ENCODE measurements at places on chromosomes 3 and 15.

GRCh38 chr15:37744521-37744920 lies 189.9 kb upstream of the TMCO5A start:
- no peak for DNase-seq

DNA sequence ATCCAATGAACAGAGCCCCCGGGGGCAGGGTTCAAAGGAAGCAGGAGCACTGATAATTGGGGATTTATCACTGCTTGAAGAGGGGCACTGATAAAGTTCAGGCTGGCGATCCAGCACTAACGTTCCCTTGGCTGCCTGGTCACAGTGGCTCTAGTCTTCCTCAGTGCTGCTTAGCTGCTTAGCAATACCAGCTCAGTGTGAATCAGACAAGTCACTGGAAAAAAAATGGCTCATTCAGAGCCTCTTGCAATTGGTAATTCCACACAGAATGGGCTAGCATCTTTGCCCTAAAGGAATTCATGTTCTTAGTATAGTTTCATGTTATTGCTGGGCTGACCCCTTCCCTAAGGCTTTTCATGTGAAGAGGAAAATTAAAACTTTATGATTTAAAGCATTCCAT lies 95.7 kb upstream of the SLC2A2 start:
- no peak for DNase-seq

DNA sequence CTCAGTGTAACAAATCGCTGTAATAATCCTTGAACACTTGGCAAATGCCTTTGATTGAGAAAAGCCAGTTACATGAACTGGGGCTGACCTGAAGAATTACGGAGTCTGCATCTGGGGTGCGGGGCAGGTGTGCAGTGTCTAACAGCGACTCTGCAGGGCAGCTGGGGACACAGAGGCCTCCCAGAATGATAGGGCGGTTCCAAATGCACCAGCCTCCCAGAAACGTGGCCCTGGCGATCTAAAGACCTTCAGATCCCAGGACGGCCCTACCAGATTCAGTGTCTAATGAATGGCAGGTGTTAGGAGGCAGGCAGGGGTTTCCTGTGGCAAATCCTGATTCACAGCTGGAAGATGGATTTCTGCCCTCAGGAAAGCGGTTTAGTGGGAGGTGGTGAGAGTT lies 100.5 kb upstream of the RGMA start:
- no peak for DNase-seq

- DNase-seq: no peak
These were observed 8.3 kb downstream of the POLG start for GRCh38 chr15:89326316-89326715.

- no peak for DNase-seq
These were observed 330.8 kb upstream of the AGTR1 start for GRCh38 chr3:148366743-148367410.

DNA sequence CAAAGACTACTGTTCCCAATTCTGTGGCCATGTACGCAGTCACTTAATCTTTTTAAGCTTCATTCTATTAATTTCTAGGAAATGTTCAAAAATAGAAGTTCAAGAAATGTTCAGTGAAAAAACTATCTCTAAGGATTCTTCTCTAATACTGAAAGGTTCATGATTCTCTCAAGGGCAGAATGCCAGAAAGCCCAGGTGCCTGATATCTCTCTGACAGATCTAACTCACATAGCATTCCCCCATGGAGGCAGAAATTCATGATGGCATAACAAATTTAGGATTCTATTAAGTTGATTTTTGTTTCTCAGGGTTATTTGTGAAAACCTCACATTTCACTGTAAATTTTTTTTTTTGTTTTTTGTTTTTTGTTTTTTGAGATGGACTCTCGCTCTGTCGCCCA lies 17.5 kb downstream of the CHRM5 start:
- DNase-seq: no peak

- DNase-seq: no peak
These were observed 20.2 kb upstream of the TMEM41A start for GRCh38 chr3:185519021-185519420.

GRCh38 chr3:94269763-94270162 lies 206.9 kb downstream of the NSUN3 start:
- no peak for DNase-seq

DNA sequence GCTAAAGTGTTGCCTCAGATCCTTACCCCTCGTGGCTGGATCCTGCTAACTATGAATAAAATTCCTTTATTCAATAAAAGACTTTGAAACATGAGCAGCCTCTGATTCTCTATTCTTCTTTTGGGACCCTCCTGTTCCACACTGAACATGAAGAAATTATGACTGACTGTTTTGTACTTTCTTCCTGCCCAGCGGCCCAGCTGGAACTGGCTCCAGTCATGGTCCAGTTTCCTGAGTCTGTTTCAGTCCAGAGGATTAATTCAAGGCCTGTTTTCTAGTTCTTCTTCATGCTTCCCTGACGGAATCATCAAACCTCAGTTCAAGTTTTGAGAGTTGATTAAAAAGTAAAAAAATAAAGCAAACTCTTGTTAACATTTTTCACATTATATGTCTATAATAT lies 52.6 kb upstream of the CP start:
- DNase-seq: no peak

GRCh38 chr15:69265347-69265955 lies 33.3 kb upstream of the PAQR5 start:
- DNase-seq: no peak

DNA sequence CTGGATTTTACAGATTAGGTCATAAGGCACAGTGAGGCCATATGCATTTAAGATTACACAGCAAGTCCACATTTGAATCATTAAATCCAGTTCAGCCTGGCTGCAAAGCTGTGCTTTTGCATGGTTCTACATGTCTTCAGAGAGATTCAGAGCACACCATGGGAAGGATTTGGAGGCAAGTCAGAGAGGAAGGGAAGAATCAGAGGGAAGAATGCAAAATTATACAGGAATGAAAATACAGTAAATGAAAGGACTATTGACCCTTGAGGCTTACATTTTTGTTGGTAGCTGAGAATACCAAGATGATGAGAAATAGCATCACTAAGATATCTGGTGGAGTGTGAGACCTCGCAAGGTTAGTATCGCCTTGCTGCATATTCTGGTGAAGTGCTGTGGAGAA lies 13.9 kb downstream of the FILIP1L start:
- DNase-seq: no peak

GRCh38 chr3:186172353-186172752 lies 63.5 kb upstream of the ETV5 start:
- no peak for DNase-seq

DNA sequence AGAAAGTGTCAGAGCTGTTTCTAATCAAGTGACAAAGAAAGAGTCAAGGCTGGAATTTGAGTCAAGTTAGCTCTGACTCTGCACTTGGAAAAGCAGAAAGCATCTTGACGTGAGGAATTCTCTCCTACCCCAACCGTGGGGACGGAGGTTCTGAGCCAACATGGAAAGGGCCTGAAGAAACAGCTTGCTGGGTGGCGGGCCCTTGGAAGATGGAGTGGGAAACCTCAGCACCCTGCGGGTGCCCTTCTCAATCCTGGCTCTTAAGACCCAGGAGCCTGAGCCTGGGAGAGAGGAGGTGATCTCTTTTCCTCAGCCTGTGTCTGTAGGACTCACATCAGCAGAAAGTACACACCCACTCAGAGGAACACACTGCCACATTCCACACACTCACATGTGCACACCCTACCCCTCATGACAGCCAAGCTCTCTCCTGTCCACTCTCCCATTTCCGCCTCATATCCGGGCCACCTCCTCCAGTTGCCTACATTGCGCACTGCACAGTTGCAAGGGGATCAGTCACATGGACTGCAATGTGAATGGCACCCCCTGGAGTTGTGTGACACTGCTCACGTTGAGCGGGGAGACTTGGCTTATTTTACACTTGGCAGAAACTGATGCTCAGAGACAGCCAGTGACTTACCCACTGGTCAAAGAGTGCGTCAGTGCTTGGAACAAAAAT lies 101.5 kb upstream of the SLC6A6 start:
- DNase-seq: no peak

DNA sequence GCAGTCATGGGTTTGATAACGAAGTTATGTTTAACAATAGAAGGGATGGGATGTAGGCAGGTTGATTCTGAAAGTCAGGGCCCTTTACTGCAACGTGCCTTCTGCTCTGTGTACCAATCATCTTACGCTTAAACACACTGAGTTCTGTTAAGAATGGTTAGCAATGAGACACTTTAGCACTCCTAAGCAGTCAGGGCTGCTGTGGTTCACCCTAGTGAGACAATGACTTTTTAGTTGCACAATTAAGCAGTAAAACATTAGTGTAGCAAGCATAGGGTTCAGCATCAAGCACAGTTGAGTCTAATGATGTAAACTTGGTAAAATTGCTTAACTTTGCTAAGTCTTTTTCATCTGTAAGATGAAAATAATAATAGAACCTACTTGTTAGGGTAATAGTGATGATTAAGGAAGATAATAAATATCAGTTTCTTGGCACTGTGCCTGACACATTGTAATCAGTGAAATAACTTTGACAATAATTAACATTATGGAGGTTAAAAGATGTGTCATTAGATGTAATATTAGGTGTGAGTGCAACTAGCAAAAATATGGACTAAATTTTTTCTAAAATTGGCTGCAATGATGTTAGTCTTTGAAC lies 484.2 kb upstream of the THBS1 start:
- DNase-seq: no peak

DNA sequence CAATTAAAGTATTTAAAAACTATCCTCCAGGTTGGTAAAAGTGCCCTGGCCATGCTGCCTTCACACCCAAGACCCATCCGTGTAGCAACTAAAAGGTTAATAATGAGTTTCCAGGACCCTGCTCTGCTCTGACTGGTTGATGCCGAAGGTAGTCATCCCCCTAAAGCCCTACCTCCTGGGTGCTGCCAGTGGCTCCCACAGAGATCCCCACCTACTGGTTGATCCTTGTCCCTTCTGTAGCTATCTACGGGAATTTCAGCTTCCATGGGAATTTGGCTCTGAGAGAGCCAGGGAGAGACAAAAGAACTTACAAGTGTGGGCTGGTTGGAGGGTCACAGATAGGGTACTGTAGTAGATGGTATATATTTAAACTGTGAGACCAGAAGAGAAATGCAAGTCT lies 110.6 kb upstream of the NANOGP8 start:
- DNase-seq: no peak

DNA sequence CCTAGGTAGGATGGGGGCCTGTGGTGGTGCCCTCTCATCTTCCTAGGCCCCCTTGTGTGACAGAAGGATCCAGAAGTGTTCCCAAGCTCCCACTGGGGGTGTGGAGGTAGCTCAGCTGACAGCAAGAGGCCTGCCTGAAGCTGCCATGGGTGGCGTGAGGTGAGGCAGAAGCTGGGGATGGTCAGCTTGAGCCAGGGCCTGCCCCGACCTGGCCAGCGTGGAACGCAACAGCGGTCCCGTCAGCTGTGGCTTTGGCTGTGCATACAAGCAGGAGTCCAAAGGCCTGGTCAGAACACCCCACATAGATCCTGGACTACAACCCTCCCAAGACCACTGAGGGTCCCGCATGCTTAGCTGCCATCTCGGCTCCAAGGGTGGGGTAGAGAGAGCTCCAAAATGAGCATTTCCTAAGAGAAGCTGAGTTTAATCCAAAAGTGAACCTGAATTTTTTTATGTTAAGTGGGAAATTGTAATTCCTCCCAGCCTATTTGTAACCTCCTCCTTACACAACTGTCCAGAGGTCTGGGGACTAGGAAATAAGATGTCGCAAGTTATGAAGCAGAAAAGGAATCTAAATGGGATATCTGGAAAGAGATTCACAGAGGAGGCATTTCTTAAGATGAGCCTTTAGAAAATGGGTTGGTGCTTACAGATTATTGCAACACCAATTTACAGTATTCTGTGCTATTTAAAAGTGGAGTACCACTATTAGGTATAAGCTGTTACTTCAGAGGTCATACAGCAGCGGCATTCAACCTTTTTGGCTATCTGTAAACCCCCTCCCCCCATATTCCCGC lies 9.9 kb upstream of the PLA2G4D start:
- no peak for DNase-seq

- DNase-seq: peak; percentile 51
These were observed 15.4 kb upstream of the CSPG4 start for GRCh38 chr15:75727851-75728715.

- DNase-seq: no peak
These were observed 5.0 kb upstream of the CCR9 start for GRCh38 chr3:45881078-45882022.

- no peak for DNase-seq
These were observed 681 bp downstream of the TWF2 start for GRCh38 chr3:52238193-52238760.

- DNase-seq: no peak
These were observed 188.6 kb downstream of the SHQ1 start for GRCh38 chr3:72659596-72659995.

GRCh38 chr3:154251610-154252009 lies 72.7 kb downstream of the DHX36 start:
- no peak for DNase-seq

- DNase-seq: no peak
These were observed 17.6 kb downstream of the PAQR5 start for GRCh38 chr15:69316291-69316690.

DNA sequence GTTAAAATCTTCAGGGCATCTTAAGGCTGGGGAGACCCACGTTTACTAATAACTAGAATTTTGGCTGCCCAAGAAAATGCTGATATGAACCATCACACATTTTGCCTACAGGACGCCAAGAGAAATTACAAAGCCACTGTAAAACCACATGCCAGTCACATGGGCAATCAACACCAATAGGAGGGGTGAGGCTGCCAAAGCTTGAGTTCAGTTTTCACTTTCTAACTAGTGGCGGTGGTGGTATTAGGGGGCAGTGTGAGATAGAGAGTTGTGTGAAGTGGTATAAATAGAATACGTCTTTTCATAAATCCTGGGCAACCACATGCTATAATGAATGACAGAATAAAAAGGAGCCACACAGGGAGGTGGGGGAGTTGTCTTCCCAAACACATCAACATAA lies 147.3 kb downstream of the WNT5A start:
- DNase-seq: no peak

DNA sequence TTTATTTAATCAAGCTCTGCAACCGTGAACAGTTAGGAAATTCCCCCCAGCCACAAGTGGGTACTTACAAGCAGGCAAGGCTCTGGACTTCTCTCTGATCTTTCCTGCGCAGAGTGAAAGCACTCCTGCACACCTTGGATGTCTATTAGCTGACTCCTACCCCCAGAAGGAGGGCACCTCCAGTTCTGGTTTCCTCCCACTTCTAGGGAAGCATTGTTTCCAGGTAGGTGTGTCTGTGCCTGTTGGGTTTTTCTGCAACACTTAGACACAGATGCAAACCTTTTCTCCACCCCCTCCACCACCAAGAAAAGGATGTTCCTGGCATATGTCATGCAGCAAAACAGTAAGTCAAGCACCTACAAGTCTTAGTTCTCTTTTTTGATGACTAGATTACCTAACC lies at the start of gene ZBED2:
Gene ZBED2, minus strand, starts transcription at position 115 of the 400 bp plus-strand sequence. CDS start 1,145 bp downstream, outside the sequence.
- no peak for DNase-seq

- DNase-seq: no peak
These were observed 54.0 kb downstream of the KCNAB1 start for GRCh38 chr3:156174229-156174847.

DNA sequence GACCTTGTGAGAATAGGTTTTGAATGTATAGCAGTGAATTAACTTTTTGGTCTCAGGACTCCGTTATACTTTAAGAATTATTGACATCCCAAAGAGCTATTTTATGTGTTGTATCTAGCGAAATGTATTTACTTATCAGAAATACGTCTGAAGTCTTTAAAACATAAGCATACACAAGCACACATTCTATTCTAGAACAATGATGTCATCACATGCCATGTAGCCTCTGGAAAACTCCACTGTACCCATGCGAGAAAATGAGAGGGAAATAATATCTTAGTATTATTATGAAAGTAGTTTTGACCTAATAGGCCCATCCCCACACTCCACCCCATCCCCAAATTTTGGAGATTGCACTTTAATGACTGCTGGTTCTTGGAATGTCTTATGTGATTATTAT lies 1.5 kb downstream of the POLR2M start:
- no peak for DNase-seq

GRCh38 chr3:189937302-189938127 lies 183.2 kb downstream of the P3H2 start:
- DNase-seq: no peak

Measured in stimulated activated CD4-positive, alpha-beta T cell treated with anti-CD3 and anti-CD28 coated beads, Interleukin-1b, Interleukin-23, amount 100 ng/mL, for 24 hours (primary cell).